ENCODE measurements at places on chromosomes 5 and 9.

DNA sequence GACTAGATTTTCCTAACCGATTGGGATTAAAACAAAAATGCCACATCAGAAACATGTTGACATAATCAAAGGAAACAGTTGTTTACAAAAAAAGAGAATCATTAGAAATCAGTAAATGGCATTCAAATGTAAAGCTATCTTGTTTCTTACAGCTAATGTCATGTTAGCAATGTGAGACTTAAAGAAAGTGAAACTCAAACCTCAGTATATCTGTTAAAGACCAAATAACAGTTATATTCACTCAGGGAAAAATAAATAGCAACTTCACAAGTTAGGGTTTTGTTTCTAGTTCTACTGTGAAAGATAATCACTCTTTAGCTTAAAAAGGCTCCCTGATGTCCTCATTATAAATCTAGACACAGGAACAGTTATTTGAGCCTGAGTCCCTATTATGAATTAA, 189.3 kb upstream of the EFNA5 start:
- DNase-seq = no peak

GRCh38 chr9:88995200-88995577, 3.9 kb downstream of the S1PR3 start:
- DNase-seq = no peak

DNA sequence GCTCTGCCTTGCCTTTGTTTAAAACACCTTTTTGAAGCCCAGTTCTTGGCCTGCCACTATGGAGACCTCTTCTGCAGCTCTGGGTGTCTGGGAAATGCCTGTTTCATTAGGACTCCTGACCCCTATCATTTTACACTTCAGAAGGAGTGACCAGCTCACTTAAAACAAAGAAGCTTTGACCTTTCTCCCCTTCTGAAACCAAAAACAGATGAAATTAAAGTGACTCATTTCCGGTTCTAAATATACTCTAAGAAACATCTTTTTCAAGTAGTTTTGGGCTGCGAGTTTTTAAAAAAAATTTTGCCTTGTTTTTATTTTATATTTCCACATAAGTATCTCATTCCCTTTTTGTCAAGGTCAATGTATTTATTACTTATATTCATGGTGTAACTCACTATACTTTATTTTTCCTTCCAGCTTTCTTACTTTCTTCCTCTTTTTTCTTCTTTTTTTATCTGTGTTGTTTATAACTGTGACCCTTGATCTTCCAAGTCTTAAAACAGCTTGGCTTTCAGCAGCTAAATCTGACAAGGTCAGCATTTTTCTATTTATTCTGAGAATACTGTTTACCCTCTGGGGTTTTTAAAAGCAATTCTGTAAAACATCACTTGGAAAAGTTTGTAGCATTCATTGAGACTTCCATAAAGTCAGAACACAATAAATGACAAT, 672.9 kb downstream of the NR2F1-AS1 start:
- no peak for DNase-seq

DNA sequence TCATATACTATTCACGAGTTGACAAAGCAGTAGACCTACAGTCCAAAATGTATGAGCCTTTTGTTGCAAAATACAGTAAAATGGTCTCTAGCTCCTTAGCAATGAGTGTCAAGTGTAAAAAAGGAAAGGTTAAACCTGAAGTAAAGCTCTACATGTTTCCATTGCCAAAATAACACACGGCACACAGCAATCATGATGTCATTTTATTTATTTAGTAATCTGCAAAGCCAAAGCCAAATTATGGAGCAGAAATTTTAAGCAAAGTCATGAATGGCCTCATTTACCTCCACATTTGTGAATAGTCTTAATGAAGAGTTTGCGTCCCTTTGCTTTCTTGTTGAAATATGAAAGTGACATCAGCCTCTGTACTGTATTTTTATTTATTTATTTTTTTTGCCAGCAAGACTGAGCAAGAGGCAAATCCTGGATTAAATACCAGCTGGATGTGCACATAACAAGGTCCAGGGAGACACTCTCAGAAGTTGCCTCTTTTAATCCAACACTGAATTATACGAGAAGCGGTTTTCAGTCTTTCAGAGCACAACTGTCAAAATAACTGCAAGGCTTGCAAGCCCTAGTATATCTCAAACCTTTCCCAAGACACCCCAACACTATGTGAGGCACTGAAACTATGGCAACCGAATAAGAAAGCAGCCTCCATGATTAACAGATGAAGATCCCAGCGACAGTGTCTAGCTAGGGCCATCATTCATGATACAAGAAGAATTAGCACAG, 9.7 kb downstream of the SEMA6A start:
- no peak for DNase-seq

- peak; percentile 43 for DNase-seq
These were observed 32.7 kb upstream of the SPARC start for GRCh38 chr5:151719228-151720000.

DNA sequence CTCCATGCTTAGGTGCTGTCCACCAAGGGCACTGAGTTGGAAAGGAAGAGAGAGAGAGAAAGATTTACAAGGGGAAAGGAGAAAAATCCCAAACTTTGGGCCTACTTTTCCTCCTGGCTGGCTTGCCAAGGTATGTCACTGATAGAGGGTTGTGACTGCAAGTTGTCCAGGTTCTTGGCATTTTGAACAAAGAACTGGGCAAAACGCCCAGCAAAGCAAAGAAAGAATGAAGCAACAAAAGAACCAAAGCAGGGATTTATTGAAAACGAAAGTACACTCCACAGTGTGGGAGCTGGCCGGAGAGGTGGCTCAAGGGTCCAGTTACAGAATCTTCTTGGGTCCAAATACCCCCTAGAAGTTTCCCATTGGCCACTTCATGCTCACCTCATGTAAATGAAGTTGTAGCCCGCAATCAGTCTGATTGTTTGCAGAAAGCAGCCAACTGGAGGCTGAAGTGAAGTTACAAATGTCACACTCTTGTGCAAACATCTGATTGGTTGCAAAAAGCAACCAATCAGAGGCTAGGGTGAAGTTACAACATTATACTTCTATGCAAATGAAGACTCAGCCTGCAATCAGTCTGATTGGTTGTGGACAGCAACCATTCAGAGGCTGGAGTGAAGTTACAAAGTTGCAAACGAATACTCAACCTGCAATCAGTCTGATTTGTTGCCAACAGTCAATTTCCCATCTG, 263.5 kb downstream of the YTHDC2 start:
- DNase-seq = no peak

- DNase-seq = no peak
These were observed 154.5 kb downstream of the PAPPA start for GRCh38 chr9:116308076-116308475.

DNA sequence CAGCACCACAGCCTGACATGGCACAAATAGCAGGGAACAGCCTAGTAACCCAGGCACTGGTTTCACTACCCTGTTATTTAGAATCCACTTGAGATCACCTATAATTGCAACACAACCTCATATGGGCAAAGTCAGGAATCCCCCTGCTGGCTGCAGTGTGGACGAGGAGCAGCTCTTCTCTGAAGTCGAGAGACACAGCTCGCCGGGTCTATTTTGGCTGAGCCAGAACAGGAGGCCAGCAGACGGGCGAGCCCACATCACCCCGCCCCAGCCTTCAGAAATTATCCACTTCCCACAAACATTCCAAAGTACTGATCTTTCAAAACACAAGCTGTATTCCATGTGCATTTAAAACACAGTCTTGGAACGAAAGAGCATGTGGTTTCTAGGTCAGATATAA, 179.0 kb downstream of the ROR2 start:
- DNase-seq = no peak

GRCh38 chr5:96331681-96332361, 101.2 kb downstream of the PCSK1 start:
- no peak for DNase-seq

- DNase-seq = no peak
These were observed 35.0 kb upstream of the GPR21 start for GRCh38 chr9:122998448-122998847.
